Anterior cingulate cortex (tissue), 58 donors: ENCODE measurements at places on chromosomes 7 and 10.

GRCh38 chr7:67344481-67345193, 348.0 kb downstream of the TYW1 start:
- DNase-seq, result no peak

DNA sequence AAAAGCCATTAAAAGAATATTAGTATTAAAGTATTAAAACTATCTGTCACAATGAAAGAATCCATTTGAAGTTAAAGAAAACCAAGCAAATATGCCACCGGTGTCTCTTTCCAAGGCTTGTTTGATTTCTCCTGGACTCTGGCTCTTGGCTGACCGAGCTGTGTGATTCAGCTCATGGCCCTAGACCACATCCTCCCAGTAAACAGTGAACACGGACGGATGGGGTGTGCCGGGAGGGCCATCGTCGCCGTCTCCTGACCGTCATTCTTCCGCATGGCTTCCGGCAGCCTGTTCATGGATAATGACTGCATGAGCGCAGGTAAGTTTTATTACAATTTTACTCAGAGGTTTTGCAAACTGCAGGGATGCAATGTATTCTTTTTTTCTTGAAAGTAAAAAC, 218.5 kb downstream of the DNAJB6 start:
- DNase-seq, result no peak

DNA sequence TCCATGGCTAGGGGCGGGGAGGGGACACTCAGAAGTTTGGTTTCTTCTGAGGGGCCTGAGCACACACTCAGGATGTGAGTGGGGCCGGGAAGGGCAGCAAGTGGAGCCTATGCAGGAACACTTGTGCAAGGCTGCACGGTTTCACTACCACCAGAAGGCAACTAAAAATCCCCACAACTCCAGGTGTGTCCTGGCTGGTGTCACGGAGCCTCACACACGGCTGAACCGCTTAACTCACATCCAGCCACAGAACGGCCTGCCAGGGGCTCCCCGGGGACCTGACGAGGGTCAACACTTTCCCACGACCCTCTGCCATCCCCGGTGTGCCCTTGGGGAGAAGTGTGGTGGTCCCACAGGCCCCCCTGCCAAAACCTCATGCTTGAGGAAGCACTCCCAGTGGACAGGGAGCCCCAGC, 173.9 kb downstream of the ELFN1 start:
- DNase-seq, result no peak

DNA sequence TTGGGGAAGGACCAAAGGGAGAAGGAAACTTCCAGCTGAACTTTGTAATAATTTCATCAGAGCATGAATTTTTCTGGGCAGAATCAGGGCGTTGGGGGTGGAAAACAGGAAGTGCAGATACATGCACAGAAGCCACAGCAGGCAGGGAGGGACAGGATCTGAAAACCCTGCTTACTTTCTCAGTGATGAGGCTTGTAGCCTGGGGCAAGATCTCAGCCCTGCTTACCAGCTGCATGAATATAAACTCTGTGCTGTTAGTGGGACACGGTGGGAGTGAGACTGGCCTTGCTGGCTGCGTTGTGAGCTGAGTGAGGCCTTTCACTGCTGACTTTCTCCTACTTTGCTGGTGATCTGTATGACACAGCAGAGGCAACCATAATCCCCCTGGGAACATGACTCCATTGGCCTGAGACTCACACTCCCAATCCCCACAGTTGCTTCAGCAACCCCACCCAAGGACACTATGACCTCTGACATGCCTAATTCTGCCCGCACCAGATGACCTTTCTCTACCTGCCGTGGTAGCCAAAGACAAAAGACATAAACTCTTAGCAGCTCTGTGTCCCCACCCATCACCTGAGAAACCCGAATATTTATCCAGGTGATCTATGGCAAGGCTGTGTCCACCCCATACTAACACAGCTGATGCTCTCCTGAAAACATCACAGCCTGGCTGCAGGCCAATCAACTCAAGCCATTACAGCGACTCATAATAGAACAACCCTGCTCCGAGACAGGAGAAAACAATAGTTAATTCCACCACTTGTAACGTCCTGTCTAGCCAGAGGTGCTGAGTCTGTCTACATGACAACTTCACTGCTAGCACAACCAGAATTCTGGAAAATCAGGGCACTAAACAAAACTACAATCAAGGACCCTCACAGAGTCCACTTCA, 190.7 kb upstream of the CHRM2 start:
- DNase-seq, result no peak

GRCh38 chr7:26493737-26494428, 202.2 kb downstream of the SNX10 start:
- no peak for DNase-seq

DNA sequence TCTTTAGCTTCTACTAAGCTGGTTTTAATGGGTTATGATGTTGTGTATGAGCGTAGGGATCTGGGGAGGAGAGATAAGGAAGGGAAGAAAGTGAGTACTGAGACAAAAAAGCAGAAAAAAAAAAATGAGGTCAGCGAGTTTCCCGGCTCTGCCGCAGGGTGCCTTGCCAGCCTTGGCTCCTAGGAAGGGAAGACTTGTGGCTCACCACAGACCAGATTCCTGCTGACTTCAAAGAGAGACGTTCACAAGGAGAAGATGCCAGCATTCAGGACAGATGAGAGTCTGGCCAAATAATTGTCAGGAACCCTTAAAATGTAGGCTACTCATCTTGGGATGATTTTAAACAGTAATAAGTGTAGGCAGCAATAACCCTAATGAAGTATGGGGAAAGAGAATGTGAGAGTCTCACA, 11.4 kb upstream of the FAS start:
- peak; percentile 12 for DNase-seq

DNA sequence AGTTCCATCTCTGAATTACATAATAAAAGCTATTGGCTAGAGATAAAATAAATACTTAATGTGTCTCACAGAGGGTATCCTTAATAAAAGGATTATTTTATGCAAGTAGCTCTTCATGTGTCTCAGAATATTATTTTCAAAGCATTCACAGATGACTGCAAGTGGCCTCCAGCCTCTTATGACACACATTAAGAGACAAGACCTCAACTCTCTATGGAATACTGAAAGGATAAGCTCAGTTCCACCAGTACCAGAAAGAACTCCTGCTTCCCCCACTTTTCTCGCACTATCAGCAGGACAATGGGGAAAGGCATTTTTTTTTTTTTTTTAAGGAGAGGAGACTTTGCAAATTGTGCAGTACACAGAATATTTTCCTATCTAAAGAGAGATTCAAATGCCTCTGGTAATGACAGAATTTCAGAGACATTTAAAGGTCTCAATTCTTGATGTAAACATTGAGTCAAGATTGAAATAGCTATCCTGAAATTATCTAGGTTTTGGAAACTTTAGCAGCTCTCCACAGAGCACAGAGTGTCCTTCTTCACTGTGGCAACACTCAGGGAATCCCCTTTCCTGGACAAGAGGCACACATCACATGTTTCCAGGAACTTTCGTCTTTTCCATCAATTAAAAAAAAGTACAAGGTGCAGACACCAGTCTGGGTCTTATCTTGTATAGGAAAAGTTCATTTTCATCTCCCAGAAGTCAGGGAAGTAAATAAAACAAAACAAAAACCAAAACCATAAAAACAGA, 122.0 kb upstream of the ANK3 start:
- no peak for DNase-seq

DNA sequence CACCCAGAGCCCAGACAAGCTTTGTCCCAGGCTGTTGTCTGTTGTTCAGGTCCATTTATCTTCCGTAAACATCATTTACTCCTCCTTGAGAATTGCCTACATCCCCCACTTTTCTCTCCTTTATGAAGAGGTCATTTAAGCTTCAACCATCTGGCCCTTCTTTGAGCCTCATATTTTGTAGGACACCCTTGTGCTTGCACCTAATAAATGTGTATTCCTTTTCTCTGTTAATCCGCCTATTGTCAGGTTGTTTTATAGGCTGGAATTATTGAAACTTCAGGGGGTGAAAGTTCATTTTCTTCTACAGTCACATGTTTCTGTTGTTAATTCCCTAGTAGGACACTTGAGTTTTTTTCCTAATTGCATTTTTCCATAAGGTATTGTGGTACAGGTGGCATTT, 19.6 kb upstream of the CTTNBP2 start:
- no peak for DNase-seq

GRCh38 chr7:98629001-98629431, 11.9 kb downstream of the NPTX2 start:
- DNase-seq, result no peak

DNA sequence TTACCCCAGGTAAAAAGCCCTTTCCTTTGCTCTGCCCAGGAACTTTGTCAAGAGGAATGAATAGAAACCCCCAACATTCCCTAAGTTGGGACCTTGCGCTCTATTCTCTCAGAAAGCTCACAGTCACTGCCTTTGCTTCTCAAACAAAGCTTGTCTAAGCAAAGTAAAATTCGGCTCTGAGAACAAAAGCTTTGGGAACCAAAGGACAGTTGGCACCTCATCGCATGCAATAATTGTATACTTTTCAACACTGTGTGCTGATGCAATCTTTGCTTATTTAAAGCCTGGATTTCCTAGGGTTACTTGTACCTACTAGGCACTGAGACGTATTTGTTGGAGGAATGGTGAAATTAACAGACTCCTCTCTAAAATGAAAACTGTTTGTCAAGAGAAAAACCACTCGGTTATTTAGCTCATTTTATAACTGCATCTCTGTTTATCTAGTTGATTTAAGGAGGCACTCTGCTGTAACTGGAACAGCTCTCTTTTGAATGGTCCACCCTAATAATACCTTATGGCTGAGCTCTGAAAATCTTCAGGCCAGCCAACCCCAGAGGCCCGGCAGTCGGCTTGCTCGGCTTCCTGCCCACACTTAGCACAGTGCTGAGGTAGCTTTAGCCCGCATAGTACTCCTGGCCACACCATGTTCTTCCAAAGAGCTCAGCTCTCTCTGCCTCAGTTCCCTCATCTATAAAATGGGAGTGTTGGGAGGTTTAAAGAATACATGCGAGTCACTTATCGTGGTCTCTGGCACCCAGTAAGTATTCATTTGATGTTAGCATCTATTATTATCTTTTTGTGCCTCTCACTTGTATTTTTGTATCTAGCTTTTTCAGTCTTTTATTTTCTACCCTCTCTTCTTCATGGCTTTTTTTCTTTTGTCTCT, 80.2 kb upstream of the PRR15 start:
- no peak for DNase-seq

- no peak for DNase-seq
Measured at GRCh38 chr7:117071551-117071950, 118.2 kb downstream of the ST7 start.

DNA sequence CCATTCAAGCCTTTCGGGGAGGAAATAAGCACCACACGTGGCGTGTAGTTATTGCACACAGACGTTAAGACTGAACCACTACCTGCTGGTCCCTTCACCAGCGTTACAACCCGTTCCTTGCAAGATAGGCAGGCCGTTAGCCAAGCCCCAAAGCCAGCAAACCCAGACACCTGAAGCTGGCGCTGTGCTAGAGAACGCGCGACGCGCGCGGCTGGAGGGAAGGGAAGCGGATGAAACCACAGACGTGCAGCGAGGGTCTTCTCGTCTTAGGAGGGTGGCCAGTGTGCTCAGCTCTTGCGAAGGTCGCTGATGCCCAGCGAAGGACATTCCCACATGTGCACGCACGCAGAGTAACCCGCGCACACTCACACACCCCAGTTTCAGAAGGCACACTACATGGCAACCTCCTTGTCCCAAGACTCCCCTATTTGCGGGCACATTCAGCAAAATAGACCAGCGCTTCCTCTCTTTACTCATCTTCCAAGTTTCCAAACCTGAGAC, 980 bp downstream of the TMEM26 start:
- DNase-seq, result no peak

DNA sequence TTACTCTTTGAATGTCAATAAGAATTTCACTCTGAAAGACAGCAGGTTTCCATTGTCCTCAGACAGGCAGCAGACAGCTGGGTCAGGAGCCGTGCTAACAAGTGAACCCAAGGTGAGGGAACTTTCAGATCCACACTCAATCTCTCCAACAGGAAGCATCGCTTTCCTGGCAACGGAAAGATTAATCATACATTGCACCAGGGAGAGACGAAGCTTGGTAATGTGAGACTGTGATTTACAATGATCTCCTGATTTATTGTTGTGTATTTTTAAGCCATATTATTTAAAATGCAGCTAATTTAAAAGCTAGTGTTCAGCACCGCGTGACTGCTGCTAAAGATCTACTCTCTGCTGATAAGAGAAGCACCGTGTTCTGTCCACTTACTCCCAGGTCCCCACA, 17.5 kb upstream of the NOM1 start:
- DNase-seq, result no peak

DNA sequence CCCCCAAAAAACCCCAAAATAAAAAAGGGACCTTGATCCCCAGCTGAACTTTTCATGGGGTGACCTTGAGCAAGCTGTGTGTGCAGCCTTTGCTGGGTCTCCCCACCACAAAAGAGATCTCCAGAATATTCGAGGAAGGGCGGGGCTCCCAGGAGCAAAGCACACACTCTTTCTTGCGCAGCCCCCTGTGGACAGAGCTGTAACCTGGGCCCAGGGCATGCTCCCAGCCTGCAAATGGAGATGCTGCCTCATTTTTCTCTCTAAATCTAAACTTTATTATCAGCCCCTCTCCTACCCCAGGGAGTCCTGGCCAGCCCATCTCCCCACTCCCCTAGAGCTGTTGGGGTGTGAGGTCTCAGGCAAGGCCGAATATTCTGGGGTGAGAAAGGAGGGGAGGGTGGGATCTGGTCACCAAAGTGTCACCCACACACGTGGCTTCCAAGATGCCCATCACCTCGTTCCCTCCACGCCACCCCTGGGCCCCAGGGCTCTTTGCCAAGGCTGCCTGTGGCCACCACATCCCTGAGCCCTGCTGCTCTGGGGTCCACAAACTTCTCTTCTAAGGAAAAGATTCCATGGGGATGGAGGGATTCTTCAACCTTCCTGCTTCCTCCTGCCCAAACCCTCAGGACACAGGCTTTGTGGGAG, 1.7 kb upstream of the CALML3 start:
- no peak for DNase-seq

GRCh38 chr10:122140941-122141623, 130.0 kb upstream of the BTBD16 start:
- DNase-seq, result no peak

- DNase-seq, result no peak
Measured at GRCh38 chr7:28408105-28408959, 4.0 kb upstream of the CREB5 start.

- DNase-seq, result no peak
Measured at GRCh38 chr10:23021430-23021829, 73.9 kb upstream of the MSRB2 start.

DNA sequence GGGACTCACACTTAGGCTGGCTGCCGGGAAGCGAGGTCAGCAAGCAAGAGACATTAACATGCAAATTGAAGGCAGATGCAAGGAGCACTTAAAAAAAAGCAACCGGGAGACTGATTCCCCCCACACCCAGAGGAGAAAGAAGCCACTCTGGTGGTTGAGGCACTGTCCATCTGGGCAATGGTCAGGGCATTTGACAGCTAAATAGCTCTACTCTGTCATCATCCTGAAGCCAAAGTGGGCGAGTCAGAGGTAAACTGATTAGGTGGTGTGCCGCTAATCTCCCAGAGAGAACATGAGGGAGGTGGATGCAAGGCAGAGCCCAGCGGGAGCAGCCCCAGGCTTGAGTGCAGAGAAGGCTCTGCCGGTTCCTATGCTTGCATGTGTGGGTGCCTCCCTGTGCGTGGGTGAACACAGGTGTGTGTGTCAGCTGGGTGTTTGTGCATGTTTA, 100.6 kb downstream of the PLXNA4 start:
- DNase-seq, result no peak

- DNase-seq, result no peak
Measured at GRCh38 chr10:3395041-3395440, 222.5 kb upstream of the PITRM1 start.
